Right renal pelvis (tissue), 4 donors: ENCODE measurements at places on chromosomes 7 and 10.

GRCh38 chr10:132705173-132705572, 80.8 kb downstream of the NKX6-2 start:
- DNase-seq: no peak

- no peak for DNase-seq
Measured at GRCh38 chr10:50582046-50582445, 41.7 kb downstream of the SGMS1 start.

DNA sequence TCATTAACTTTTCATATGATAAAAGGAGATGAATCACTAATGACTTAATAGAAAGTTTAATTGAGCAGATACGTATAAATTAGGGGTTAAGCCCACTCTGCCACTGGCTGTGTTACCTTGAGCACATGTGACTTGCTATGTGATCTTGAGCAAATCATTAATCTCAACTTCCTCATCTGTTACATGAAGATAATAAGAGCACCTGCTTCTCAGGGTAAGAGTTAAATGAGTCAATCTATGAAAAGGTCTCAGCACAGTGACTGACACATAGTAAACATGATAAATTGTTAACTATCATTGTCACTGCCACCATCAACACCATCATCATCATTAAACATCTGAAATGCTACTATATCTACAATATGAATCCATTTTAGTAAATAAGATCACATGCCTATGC, 110.8 kb downstream of the TPK1 start:
- DNase-seq: no peak

- no peak for DNase-seq
Measured at GRCh38 chr10:111511751-111512150, 434.9 kb downstream of the ADRA2A start.

DNA sequence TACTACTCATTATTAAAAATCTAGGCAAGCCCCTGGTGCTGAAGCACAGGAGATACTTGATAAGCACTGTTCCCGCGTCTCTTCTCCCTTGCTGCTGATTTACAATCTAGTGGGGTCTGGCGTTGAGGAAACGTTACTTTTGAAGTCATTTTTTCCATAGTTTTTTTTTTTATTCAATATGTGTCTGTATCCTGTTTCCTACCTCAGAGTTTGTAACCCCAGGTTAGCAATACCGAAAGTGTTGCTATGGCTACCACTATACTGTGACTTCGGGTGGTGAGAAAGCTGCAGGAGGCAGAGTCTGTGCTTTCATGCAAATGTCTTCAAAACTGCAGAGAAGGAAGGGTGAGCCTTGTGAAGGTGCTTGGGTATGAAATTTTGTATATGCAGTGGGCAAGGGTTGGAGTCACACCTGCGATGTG, 458.8 kb upstream of the GHITM start:
- DNase-seq: no peak

GRCh38 chr7:84780158-84781124, 406.4 kb downstream of the SEMA3D start:
- no peak for DNase-seq

DNA sequence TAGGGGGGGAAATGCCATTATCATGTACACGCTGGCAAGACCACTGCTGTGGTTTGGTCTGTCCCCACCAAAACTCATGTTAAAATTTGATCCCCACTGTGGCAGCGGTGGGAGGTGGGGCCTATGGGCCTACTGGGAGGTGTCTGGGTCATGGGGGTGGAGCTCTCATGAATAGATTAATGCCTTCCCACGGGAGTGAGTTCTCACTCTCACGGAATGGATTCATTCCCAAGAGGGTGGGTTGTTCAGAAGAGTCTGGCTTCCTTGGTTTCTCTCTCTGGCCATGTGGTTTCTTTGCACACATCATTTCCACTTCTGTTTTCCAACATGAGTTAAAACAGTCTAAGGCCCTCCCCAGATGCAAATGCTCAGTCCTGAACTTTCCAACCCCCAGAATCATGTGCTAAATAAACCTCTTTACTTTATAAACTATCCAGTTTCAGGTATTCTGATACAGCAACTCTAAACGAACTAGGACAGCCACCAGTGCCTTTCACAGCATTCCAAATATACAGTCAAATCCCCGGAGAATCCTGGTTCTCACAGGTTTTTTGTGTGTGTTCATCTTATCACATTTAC, 44.3 kb downstream of the SMURF1 start:
- no peak for DNase-seq

GRCh38 chr7:4006687-4007086, 675.4 kb upstream of the FOXK1 start:
- DNase-seq: no peak

DNA sequence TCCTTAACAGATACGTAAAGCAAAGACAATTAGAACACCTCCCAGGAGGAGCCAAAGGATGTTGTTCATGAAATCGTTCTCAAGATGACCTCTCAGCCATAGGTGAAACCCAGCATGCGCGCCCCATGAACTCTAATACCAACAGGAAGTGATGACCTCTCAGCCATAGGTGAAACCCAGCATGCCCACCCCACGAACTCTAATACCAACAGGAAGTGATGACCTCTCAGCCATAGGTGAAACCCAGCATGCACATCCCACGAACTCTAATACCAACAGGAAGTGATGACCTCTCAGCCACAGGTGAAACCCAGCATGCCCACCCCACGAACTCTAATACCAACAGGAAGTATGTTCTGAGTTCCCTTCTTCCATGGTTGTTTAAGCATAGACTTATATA, 205.2 kb upstream of the ADARB2 start:
- no peak for DNase-seq

DNA sequence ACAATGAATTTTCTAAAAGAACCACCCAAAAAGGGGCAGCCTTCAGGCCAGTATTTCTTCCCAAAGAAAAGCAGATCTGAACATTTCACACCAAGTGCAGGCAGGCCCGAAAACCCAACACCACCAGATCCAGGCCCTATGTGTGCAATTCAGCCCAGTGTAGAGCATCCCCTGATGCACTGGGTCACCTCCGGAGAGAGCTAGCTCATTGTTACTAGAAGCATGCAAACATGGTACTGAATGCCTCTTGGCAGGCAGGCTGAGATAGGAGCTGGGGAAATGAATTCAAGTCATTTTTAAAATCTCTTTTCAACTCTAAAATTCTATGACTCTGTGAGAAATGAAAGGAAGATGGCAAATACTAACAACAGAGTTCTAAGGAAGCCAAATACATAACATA, 174.8 kb downstream of the ELMO1 start:
- no peak for DNase-seq

GRCh38 chr10:120962756-120963593, 111.8 kb downstream of the WDR11 start:
- DNase-seq: no peak

- DNase-seq: no peak
Measured at GRCh38 chr7:28211006-28211405, 30.4 kb upstream of the JAZF1 start.

GRCh38 chr7:8380130-8380529, 53.3 kb upstream of the NXPH1 start:
- no peak for DNase-seq

DNA sequence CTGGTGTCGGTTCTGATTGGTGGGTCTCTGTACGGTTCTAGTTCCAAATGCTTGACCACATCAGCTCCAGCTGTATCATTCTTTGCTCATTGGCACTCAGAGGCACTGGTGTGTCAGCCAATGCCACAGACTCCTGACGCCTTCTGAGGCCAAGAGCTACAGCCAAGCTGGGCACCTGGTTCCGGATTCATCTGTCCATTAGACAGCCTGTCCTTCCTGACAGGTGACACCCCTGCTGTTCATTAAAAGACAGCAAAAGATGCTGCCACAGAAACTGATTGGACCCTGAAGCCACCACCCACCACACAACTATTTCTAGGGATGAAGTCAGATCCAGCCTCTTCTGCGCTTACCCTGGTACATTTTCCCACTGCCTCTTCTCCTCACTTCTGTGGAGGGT, 35.6 kb downstream of the COL13A1 start:
- DNase-seq: no peak

- no peak for DNase-seq
Measured at GRCh38 chr7:119748251-119748860, 524.6 kb upstream of the KCND2 start.

DNA sequence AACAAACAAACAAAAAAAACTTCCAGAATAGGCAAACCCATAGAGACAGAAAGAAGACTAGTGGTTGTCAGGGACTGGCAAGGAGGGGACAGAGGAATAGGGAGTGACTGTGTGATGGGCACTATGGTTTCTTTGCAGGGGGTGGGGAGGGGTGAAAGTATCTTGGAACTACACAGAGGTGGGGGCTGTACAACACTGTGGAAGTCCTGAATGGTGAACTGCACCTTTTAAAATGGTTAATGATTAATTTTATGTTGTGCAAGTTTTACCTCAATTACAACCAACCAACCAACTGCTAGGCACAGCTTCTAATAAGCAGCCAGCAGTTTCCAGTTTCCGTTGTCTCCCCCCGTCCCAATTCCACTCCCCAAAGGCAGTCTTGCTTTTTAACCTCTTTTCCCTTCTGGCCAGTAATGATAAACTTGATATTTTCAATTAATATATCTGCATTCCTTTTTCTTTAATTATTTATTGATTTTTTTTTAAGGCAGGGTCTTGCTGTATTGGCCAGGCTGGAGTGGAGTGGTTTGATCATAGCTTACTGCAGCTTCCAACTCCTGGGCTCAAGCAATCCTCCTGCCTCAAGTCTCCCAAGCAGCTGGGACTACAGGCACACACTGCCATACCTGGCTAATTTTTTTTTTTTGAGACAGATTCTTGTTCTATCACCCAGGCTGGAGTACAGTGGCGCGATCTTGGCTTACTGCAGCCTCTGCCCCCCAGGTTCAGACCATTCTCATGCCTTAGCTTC, 46.8 kb downstream of the HIP1 start:
- DNase-seq: no peak

DNA sequence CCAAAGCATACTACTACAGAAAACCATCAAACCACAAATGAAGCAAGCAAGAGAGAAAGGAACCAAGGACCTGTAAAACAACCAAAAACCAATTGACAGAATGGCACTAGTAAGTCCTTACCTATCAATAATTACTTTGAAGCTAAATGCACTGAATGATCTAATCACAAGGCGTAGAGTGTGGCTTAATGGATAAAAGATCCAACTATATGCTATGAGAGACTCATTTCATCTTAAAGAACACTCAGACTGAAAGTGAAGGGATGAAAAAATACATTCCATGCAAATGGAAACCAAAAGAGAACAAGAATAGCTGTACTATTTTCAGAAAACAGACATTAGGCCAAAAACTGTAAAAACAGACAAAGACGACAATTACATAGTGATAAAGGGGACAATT, 70.7 kb downstream of the CRPPA start:
- DNase-seq: no peak

DNA sequence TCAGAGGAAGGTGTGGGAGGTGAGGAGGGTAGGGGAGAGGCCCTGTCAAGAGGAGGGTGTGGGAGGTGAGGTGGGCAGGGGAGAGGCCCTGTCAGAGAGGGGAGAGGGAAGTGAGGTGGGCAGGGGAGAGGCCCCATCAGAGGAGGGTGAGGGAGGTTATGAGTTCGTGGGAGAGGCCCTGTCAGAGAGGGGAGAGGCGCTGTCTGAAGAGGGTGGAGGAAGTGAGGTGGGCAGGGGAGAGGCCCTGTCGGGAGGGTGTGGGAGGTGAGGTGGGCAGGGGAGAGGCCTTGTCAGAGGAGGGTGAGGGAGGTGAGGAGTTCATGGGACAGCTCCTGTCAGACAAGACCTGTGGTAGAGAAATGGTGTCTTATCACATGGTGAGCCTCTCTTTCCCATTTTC, 74.4 kb downstream of the INPP5A start:
- no peak for DNase-seq

DNA sequence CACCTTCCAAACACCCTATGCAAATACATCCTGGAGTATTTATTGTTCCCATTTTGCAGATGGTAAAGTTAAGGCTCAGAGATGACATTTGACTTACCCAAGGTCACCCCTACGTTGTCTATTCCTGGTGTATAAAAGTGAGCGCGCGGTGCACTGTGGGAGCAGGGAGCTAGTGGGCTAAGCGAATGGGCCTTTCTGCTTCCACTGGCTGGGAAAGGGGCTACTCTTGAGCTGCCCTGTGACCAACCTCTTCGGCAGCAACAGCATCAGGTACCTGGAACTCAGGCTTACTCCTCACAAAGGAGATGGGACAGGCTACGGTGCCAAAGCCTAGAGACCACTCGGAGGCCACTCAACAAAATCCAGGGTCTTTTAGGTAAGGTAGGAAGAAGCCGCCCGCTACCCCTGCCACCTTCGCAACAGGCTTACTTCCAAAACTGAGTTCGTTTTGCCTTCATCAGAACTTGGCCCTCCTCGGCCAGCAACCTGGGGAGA, 2.4 kb downstream of the PTF1A start:
- no peak for DNase-seq

- no peak for DNase-seq
Measured at GRCh38 chr7:101915000-101915399, 97.6 kb downstream of the CUX1 start.

DNA sequence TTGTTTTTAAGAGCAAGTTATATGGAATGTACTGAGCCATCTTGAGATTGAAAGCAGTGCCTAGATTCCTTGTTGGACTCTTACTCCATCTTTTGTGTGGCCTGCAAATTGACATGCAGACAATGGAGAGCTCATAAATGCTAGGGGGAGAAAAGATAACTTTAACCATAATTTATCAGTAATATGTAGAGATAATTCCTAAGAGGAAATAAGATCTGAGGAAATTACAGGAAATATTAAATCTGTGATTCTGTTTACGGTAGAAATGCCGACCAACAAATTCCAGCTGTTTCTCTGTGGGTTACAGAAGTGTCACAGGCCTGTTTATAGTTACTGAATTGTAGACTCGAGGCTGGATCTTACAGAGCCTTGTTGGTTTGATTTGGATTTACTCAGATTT, 348.0 kb downstream of the SUGCT start:
- DNase-seq: no peak

DNA sequence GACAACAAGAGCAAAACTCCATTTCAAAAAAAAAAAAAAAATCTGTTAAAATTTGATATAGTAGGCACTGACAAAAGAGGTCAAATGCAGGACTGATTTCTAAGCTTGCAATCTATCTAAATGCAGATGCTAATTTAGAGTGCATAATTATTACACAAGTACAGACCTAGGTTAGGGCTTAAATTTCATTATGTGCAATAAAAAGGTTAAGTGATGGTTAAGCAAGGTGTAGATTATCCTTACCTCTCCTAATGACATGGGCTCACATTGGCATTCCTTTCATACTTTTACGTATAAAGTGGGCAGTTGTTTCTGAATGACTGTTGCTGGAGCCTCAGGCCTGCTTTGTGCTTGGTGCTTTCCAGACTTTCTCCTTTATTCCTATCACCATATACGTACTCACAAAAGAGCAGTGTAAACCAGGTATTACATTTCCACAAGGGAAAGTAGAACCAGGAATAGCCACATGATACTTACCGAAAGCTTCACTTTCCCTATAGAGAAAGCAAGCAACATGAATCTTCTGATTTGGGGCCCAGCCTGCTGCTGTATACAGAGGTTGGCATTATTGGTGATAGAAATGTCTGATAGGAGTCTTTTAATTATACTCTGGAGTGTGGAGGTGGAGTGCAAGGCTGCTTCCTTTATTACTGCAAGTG, 2.2 kb upstream of the CHCHD1 start:
- DNase-seq: no peak

DNA sequence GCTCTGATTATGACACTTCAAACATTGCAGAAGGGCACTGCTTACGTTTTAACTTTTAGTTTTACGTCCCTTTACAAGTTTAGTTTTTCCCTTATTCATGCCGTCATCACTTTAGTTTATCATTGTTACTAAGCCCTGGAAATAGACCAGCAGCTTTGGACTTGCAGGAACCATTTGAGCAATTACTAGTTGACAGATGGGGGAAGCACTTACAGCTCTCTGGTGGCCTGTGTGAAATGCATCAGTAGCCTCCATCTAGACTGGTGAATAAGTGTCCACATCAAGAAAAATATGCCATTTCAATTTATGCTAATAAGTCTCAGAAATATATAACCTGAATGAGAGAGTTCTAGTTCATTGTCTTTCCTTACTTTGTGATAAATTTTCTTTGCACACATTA, 194.9 kb upstream of the GRM3 start:
- DNase-seq: no peak
